ENCODE measurements at places on chromosomes 3 and 15. TPM values are rescaled to one million over a fixed set of nuclear protein-coding genes. Genes with fewer than 3 reads are reported as not detected.

GRCh38 chr15:65795663-65796216 is 3.6 kb upstream of the DENND4A start:
- DNase-seq, result no peak

DNA sequence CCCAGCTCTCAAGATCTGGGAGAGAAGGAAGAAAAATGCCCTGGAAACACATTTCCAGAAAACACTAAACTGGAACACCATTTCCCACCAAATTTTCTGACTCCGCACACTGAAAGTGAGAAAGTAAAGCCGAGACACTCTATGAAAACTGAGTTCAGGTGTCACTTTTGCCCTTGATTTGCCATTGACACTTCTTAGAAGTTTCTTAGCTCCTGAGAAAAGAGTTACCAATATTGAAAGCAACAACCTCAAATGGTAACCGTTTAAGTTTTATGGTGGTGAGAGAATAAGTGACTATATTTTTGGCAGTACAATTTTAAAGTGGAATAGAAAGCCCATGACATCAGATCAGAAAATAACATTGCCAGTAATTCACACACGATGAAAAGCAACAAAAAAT is 39.0 kb downstream of the CD86 start:
- no peak for DNase-seq

DNA sequence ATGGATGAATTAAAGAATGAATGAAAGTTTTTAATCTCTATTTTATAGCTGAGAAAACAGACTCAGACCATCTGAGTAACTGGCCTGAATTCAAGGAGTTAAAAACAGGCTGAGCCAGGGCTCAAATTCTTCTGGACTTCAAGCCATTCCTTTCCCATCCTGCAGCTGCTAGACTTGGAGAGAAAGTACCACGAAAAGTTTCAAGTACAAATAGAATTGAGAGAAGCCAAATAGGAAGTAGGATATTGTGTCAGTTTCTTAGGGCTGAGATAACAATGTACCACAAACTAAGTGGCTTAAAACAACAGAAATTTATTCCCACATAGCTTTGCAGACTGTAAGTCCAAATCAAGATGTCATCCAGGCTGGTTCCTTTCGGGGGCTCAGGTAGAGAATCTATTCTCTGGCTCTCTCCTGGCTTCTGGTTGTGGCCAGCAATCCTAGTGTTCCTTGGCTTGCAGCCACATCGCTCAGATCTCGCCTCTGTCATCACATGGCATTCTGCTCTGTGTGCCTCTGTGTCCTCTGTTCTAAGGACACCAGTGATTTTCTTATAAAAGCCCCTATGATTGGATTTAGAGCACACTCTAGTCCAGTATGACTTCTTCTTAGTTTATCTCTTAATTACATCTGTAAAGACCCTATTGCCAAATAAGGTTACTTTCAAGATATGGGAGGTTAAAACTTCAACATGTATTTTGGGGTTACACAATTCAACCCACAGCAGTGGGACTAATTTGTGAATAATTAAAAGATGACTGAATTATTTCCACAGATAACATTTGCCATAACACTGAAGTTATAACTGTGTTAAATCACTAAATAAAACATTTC is 25.7 kb upstream of the GOLIM4 start:
- DNase-seq, result no peak

DNA sequence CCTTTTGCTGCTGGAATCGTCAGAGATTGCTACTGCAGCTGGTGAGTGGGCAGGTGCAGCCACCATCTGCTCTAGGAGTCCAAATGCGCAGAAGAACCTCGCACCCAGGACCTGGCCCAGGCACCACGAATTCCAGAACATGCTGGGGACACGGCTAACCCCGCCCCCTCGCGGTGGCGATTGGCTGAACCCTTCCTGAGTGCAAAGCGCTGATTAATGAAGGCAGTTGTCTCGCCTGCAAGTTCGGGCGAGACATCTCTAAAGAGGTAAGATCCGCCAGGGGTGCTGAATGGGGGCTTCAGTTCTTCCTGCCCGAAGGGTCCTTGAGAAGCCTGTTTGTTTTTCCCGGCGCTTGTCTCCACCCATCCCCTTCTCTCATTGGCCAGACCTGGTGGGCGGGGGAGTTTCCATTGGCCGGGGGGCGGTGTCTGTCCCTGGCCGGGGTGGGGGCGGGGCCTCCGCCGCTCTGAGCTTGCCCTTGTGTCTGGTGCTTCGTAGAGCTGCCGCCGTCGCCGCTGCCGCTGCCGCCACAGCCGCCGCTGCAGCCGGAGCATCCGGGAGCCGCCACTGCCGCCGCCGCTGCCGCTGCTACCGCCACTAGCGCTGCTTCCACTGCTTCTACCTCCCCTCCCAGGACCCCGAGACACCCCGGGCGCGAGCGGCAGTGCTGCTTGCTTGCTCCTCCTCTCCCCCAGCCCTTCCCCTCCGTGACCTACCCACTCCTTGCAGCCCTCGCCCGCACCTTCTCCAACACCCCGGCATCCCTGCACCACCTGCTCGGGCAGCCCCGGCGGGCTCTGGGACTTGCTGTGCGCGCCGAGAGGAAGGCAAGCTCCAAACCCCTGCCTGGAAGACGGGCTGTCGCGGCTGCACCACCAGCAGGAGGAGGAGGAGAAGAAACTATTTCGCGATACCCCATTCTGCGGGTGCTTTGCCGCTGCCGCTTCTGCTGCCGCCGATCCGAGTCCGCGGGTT is at the start of gene CADM2:
Gene CADM2, plus strand, starts transcription at position 495 of the 975 bp plus-strand sequence.
- peak; percentile 76 for DNase-seq

GRCh38 chr15:23372284-23372683 is 17.7 kb downstream of the GOLGA8S start:
- DNase-seq, result peak; percentile 97

DNA sequence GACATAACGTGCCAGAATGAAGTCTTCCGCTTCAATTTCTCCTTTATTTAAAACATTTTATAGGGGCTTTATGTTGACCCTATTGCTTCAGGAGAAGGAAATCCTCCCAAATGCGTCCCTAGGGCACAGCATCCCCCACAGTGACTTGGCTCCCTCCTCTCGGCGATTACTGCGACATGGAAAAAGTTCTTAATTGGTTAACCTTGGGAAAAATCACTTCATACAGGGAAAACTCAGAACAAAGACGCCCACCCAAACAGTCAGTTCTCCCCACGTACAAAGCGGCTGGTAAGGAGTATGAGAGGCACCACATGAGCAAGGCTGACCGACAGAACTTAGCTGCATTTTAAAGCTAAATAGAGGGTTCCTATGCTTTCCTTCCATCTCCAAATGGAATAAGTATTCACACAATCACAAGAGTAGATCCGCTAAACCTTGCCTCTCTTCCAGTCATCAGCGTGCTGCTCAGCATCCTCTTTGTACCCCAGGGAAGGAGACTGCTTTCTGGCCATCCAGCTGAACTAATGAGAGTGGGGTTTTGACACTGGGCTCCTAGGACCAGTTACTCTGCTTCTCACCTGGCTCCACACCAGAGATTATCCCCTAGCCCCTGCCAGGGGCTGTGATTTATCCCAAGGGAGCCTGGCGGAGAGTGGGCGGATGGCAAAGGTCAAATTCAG is 415.3 kb upstream of the WNT5A start:
- no peak for DNase-seq

DNA sequence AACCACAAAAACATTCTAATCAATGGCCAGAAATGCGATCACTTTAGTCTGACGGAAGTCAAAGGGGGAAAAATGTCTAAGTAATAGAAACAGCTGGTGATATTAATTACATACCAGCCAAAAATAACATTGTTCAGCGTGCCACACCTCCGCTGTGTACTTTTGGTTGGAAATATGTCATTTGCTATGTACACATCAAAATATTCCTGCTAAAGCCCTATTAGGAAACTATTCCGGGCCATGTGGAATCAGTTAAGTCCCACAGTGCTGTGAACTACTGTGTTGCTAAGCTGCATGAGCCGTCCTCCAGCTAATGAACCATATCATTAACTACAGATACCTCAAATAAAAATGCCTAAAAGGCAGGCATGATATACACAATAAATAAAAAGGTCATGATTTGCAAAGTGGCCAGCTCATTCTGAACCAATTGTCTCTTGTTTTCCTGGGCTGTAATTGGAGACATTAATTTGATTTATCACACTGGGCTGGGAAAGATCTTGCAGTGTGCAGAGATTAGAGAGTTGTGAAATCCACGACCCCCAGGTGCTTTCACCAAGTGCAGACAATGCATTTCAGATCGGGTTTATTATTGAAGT is 200.5 kb upstream of the LRTM1 start:
- peak; percentile 77 for DNase-seq

DNA sequence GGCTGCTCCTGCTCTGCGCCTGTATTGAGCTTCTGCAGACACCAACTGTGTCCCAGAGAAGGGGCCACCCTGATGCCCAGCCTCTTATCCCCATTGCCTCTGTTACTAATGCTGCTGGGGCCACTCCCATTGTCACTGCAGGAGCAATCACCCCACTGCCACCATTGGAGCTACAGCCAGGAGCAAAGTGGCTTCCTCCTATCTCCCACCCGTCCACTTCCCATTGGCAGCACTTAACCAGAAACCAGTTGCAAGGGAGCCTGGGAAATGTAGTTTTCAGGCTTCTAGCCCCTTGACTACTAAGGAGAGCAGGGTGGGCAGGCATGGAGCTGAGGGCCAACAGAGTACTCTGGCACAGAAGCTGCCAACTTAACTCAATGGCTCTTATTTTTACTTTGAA is 55.9 kb upstream of the KLF13 start:
- no peak for DNase-seq

GRCh38 chr3:52121464-52121805 is 32.8 kb downstream of the POC1A start:
- peak; percentile 68 for DNase-seq

- no peak for DNase-seq
These were observed 34.1 kb downstream of the SPATA12 start for GRCh38 chr3:57094575-57094974.

- DNase-seq, result no peak
These were observed 965 bp downstream of the FLNB start for GRCh38 chr3:58009026-58009748.

GRCh38 chr3:197746801-197747237 is 2.9 kb upstream of the FYTTD1 start:
- DNase-seq, result peak; percentile 33

- DNase-seq, result no peak
These were observed 121.6 kb upstream of the EIF1B start for GRCh38 chr3:40187945-40188344.

- DNase-seq, result peak; percentile 97
These were observed 66.4 kb downstream of the PTPRG start for GRCh38 chr3:61627768-61628185.

The CCR8 gene
- total RNA-seq, result not detected

The LYZL4 gene
- 1.5 TPM for total RNA-seq

Measured in RPMI7951 (cell line).